Mucosa of gallbladder (tissue), 1 donor: ENCODE measurements at places on chromosomes 1 and 21. TPM values are rescaled to one million over a fixed set of nuclear protein-coding genes. Genes with fewer than 3 reads are reported as not detected.

DNA sequence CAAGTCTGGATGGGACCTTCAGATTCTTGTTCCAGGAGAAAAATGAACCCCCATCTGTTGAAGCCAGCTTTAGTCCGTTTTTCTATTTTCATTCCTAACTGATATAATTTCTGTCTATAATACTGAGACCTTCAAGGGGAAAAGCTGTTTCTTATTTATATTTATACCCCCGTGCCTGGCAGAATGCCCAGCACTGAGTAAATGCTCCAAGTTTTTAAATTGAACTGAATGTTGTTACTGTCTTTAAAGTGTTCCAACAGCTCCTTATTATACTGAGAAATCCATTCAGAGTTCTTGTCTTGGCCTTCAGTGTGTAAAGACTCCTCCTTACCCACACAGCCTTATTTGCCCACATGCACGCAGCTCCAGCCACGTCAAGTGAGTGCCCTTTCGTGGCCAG lies 178.6 kb upstream of the HMGB4 start:
- DNase-seq = no peak

- no peak for DNase-seq
Observed at GRCh38 chr1:238450976-238451375, 560.3 kb upstream of the ZP4 start.

GRCh38 chr1:47031585-47031984 lies 8.1 kb downstream of the CYP4X1 start:
- DNase-seq = no peak

GRCh38 chr1:186239171-186239570 lies 135.9 kb downstream of the TPR start:
- DNase-seq = no peak

Gene TMEM61
- 2.3 TPM for total RNA-seq

Gene KCNE2
- not detected for total RNA-seq

- DNase-seq = no peak
Observed at GRCh38 chr1:230371923-230372703, 54.0 kb downstream of the PGBD5 start.

Gene AVPR1B
- 0.40 TPM for total RNA-seq

Gene ARMH1
- total RNA-seq = 3.7 TPM
